Stimulated activated CD8-positive, alpha-beta memory T cell treated with anti-CD3 and anti-CD28 coated beads, Interleukin-4, amount 100 ng/mL, for 1 hour (primary cell): ENCODE measurements at places on chromosomes 1 and 21.

DNA sequence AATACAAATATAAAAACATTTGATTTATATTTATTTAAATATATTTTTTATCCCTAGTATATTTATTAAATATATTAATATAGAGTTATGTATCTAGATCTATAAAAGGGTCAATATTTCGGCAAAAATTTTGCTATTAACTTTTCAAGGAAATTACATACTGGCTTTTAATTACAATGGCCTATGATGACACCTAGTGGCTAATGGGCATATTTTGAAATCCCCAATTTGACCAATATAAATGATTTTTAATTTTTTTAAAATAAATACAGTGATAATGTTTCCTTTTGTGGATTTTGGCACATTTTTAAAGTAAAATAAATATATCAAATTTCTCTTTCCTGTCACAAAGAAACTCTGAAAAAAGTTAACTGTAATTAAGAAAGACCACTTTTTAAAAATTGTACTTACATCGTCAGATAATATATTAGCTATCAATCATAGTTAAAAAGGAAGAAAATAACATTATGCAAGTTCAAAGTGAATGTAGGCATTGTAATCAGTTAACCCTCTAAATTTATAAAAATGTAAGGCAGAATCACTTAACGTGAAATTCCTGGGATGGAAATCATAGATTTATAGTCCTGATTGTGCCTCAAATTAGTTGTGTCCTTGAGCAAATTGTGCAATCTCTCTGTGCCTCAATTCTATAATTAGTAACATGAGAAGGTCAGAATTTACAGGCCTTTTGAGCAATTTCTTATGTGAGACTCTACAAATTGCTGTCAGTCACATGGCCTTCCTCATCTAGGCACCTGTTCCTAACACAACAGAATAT, 25.6 kb upstream of the RGS13 start:
- DNase-seq: no peak

DNA sequence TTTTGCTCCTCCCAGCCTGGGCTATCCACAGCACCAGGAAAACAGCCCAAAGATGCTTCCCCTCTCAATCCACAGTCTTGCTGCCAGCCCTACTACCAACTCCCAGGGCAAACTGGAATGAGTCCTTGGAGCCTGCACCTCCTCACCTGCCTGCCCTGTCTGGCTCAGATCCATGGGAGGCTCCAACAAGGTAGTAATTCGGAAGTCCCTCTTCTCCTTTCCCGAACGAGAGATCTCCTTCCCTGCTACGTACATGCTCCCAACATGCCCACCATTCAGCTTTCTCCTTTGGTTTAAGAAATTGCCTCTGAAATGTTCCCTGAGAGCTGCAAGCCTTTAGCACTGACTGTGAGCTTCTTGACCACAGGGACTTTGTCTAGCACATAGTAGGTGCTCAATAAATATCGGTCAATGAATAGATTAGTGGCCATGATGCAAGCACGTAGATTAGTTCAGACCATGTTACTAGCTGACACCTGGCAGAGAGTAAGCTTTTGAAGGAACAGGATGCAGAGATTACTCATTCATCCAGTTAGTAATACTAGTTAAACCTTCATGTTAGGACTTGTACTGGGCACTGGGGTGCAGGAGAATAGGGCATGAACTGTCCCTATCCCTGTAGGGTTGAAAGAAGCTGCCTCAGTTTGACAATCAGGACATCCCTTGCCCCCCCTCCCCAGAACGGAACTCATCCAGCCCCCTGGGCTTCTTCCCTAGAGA, 80.1 kb downstream of the DISP3 start:
- DNase-seq: no peak

DNA sequence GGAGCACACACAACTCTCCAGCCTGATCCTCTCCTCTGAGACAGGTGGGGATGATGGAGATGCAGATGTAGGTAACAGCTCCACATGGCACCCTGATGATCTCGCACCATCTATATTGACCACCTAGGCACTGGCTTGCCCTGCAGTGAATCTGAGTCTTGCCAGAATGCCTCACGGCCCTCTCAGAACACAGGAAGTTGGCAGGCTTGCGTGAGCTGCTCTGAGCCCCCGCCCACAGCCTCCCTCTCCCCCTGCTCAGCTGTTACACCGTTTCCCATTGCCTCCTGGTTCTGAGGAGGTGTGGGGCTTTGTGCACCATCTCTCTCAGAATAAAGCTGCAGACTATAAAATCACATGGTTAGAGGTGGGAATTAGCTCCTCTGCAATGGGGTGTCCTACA, 48.0 kb downstream of the URB2 start:
- DNase-seq: no peak

DNA sequence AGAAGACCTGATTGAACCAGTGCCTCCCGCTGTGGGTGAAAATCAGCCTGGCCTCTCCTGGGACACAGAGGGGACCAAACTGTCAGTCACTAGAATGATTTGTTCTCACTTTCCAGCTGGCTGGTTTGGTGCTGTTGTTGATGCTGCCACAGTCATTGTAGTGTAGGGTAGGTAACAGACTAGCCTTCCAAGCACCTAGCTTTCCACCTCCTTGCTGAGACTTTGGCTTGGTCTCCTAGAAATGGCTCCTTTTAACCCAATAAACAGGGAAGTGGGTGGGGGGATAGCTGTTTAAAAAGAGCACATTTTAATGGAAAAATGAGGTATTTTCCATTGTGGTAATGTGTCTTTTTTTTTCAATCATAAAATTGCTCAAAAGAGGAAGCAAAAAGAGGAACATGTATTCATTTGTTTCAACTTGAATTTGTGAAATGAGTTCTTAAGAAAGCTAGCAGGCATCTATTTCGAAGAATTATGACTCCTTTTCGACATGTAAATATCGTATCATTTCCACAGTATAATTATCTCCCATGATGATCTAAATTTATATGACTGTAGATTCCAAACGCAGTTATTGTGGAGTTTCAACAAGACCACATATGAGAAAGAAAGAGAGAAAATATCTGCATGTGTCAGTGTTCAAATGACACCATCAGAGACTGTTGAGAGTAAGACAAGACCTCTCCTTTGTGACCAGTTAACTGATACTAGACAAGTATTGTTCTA, 190.1 kb downstream of the HLX start:
- DNase-seq: no peak

- no peak for DNase-seq
Measured at GRCh38 chr1:152999818-153000217, 1.7 kb upstream of the SPRR3 start.

DNA sequence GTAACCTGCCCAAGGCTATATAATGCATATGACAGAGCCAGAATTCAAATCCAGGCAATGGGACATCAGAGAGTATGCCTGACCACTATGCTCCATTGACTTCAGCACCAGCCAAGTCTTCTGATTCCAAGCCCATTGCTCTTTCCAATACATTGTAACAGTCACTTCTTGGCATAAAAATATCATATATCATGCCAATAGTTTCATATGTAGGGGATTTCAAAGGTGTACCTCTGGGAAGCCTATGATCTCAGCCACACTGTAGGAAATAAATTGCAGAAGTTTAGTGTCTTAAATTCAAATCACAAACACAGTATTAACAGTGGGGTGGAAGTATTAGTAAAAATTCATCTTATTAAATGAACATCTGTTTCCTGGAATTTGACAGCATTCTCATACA, 30.0 kb upstream of the ROR1 start:
- no peak for DNase-seq

DNA sequence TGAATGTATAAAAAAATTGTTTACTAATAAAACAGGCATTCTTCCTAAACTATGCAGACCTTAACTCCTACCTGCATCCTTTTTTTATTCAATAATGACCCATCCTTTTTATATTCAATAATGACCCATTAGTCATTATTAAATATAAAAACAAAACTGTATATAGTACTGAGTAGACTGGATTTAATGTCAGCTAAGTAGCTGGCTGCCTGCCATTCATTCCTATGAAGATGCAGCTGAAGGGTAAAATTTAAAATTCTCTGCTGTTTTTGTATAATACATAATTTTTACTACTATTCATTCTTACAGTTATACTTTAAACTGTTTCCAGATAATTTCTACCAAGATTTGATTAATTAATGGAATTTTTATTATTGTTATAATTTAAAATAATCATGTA, 79.3 kb downstream of the DENND1B start:
- DNase-seq: no peak

DNA sequence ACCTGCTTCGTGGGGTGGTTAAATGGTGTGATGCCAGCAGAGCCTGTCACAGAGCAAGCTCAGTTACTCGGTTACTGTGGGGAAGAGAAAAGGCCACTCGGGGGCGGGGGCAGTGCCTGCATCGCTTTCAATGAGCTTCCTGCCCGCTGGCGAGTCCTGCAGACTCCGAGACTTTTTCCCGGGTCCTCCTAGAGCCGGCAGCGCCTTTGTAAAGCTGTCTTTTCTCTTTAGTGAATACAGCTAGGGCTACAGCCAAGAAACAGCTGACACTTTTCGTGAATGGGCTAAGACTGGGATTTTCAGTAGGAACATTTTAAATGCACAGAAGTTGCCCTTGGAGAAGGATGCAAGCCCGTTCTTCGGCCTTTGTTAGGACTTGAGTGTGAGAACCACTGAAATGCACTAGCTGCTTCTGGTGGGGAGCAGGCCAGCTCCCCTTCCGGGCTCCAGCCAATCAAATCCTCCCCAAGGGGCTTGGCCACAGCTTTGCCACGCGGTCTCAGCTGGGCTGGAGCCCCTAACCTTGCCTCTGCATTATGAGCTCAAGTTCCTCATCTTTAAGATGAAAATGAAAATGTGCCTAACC, 23.4 kb upstream of the EFHD2 start:
- no peak for DNase-seq

- no peak for DNase-seq
Measured at GRCh38 chr1:76191561-76191960, 117.0 kb downstream of the ST6GALNAC3 start.

- DNase-seq: no peak
Measured at GRCh38 chr1:78651241-78651640, 1.6 kb downstream of the IFI44 start.

GRCh38 chr1:7322283-7322785, 448.8 kb upstream of the VAMP3 start:
- DNase-seq: no peak

GRCh38 chr1:194959795-194960194, 1648.4 kb downstream of the KCNT2 start:
- no peak for DNase-seq

GRCh38 chr1:214086945-214087344, 99.2 kb downstream of the PROX1 start:
- DNase-seq: no peak

- no peak for DNase-seq
Measured at GRCh38 chr1:99645699-99646531, at the start of gene PALMD. Gene PALMD, plus strand, starts transcription at chr1:99646113. Its CDS starts 205 bp downstream, at chr1:99646318.

DNA sequence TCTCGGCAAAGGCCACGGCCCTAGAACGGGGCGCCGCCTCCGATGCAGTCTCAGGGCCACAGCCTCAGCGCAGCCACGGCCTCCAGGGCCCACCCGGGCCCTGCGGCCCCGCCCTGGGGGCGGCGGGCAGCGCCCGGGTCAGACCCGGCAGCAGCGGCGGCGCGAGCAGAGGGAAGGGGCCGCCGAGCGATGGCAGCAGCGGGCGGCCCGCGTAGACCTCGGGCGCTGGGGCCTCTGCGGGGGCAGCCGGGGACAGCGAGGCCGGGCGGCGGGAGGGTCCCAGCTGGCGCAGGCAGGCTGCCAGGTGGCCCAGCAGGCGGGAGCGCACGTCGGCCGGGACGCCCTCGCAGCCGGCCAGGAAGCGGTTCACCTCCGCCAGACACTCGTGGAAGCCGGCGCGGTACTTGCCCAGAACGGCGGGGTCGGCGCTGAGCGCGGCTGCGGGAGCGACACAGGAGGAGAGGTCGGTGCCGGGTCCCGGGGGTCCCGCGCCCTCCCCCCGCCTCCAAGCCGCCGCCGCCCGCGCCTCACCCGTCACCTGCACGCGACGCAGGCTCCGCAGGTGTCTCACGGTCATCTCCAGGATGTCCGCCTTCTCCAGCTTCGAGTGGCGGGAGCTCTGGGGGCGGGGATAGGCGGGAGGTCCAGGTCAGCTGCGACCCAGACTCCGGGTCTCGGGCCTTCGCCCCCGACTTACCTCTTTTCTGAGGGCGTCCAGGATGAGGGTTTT, 737 bp downstream of the HES4 start:
- DNase-seq: no peak

DNA sequence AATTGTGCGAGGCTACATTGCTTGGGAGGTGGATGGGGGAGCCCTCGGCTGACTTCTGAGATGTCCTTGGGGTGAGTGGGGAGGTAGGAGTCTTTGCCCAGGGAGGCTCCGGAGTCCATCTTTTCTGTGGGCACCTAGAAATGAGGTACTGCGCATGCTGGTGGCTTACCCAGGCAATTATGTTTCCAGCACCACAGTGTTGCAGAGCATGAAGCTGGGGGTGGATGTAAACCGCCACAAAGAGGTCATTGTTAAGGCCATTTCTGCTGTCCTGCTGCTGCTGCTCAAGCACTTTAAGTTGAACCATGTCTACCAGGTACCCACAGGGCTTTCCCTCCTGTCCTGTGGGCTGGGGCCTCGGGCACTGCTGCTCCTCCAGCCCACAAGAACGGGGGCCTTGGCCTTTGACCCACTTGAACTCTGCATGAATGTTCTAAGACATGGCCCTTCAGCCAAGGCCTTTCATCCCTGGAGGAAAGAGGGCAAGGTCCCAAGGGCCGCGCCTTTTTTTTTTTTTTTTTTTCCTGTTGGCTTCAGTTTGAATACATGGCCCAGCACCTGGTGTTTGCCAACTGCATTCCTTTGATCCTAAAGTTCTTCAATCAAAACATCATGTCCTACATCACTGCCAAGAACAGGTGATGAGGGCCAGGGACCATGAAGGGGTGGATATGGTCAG, 14.6 kb downstream of the STRIP1 start:
- DNase-seq: no peak

DNA sequence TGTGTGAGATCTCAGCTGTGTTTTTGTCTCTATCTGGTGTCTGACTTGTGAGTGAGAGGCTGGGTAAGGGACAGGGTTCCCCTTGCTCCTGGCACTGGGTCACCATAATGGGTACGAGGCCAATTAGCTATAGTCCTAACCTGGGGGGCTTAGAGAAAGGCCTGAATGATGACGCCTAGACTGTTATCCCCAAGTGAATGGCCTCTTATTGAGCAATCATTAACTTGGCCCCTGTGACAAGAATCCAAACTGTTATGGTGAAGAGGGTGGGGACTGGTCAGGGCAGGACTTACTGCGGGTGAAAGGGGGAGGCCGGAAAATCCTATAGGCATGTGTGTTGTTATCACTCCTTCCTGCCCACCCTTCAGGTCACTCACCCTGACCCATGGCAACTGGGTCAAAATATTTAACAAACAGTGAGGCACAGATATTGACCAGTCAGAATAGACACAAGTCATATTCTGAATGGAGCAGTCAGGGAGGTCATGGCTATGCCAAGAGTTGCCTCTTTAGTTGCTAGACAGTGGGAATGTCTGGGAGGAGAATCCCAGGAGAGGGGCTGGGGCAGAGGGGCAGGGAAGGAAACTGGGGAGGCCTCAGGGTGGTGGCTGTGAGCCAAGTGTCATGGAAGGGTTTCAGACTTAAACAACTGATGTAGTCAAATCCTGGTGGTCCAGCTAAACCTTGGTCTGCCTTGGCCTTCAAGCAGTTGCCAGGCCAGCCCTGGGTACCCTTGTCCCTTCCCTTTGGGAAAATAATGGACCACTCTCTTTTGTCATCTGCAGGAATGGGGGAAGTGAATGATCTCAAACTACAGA, 3.2 kb downstream of the NR0B2 start:
- no peak for DNase-seq
